ENCODE measurements at places on chromosomes 4 and X.

DNA sequence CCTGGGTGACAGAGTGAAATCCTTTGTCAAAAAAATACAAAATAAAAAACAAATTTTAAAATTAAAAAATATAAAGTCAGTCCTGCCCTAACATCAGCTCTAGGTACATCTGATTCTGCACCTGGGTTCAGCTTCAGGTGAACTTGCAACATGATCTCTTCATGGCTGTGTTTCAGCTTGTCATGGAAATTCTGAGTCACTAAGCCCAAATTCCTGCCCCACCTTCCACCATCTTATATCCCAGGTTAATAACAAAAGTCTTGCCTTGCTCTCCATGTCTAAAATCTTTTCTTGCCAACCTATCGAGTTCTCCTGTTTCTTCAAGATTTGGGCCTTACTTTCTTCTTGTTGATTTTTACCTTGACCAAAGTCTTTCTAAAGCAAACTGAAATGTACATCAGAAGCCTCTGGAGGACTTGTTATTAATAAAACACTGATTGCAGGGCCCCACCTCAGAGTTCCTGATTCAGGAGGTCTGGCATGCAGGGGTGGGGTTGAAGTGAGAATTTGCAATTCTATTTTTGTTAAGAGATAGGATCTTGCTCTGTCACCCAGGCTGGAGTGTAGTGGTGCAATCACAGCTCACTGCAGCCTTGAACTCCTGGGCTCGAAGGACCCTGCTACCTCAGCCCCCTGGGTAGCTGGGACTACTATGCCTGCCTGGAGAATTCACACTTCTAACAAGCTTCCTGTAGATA lies 125.8 kb upstream of the VCX3A start:
- DNase-seq, result no peak

DNA sequence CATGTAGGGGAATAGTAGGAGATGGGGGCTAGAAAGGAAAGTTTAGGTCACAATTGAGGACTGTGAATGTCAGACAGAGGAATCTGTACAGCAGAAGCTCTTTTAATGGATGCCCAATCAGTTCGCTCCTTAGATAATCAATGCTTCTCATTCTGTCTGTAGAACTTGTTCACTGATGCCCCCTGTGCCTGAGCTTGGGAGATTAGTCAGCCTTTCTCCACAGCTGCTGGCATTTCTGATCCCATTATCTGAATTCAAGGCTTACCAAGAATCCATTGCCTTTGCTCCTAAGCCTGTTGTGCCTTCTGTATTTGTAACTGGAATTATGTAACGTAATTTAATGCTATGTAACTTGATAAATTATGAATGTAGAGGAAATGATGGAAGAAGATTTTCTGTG lies 53.2 kb upstream of the BBS12 start:
- DNase-seq, result no peak

DNA sequence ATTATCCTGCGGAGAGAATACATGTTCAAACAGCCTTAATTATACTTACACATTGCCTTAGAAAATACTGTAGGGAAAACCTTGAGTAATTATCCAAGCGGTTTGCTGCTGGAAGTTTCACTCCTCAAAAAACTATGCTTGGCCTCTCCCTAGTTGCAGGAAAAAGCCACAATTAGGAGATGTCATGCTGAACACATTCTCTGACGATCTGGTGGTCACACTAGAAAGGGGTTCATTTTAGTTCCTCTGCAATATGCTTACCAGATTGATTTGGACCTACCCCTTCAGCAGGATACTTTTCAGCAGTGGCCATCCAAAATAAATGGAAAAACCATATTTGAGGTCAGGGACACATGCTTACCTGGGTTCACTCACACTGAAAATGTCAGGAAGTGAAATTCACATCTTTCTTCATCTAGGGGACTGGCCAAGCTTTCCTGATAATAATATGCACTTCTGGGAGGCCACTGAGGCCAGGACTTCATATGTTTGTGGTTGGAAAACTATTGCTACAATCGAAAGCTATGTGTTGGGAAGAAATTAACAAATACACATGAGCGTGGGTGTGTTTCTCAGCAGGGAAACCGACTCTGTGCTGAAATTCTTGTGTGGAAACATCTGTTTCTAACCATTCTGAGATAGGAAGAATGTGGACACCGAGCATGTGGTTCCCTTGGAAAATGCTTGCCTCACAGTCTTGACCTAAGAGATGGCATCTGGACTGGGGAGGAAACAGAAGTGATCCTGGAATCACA lies 68.8 kb downstream of the ATXN3L start:
- no peak for DNase-seq

GRCh38 chr4:181909368-181909767 lies 333.8 kb upstream of the TENM3 start:
- DNase-seq, result no peak

DNA sequence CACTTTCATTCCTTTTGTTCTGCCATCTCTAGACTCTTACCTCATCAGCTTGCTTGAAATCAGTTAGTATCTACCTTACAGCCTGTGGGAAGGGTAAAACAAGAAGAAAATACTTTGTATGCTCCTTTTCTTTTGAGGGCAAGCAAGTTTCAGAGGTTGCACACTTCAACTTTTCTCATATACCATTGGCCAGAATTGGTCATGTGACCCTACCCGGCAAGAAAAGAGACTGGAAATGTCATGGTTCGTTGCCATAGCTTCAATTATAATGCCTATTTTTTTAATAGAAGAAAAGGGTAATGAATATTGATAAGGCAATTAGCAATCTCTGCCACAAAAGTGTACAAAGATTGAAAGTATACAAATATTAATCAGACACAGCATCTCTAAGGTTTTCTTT lies 346.7 kb upstream of the TACR3 start:
- DNase-seq, result no peak

GRCh38 chr4:127748957-127749356 lies 18.8 kb downstream of the SLC25A31 start:
- no peak for DNase-seq

- DNase-seq, result no peak
Observed at GRCh38 chr4:8662776-8663175, 70.2 kb downstream of the CPZ start.

GRCh38 chrX:113849408-113849807 lies 734.5 kb upstream of the HTR2C start:
- DNase-seq, result no peak

DNA sequence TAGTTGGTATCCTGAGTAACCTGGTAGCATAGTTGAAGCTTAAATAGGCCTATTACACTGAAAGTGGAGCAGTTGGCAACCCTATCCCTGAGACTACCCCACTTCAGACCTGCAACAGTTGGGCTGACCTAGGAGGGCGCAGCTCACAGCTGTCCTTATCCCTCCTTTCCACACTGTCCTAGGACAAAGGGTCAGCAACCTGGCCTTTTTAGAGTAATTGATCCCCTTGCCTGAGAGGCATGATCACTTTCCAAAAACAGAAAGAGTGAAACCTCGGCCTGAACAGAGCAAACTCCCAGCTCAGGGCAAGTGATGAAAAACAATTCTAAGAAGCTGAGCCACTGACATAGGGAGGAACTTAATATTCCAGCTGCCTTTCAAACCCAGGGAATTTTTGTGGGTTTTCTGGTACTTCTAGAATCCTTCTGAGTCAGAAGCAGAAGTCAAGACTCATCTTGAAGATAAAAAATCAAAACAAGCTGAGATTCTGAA lies 94.9 kb upstream of the MYOZ2 start:
- DNase-seq, result no peak

DNA sequence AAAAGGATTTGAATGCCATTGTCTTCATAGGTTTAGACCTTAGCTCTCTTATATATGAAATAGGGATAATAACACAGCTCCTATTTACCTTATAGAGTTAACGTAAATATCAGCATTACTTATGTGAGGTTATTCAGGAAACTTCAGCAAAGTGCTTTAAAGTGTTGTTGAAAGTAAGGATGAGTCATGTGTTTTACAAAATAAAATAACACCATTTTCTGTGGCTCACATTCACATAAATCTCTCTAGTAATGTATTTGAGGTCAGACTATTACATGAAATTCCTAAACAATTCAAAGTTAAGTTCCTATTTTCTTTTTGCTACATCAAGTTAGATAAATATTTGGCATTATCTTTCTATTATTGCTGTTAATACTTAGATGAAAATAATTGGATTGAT lies 2.9 kb downstream of the GNRHR start:
- no peak for DNase-seq

GRCh38 chrX:110509755-110510532 lies 151.3 kb downstream of the RTL9 start:
- no peak for DNase-seq

- DNase-seq, result no peak
Observed at GRCh38 chr4:173169428-173170181, 994 bp downstream of the GALNT7 start.

DNA sequence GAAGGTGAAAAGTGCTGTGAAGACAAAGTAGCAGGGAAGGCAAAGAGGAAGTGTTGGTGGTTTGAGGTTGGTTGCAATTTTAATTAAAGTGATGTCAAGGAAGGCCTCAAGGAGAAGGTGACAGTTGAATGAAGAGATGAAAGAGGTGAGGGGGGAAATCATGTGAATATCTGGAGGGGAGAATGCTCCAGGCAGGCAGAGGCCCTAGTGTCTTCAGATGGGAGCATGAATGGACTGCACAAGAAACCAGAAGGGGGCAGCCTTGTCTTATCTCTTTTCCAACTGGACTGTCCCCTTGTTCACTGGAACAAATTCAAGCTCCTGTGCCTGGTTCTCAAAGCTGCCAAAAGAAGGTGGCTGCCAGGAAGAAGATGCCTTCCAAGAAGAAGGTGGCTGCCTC lies 68.4 kb downstream of the MAOB start:
- no peak for DNase-seq

GRCh38 chr4:98861100-98861884 lies 67.6 kb downstream of the EIF4E start:
- DNase-seq, result no peak

- no peak for DNase-seq
Observed at GRCh38 chr4:183424109-183424744, 20.2 kb upstream of the CDKN2AIP start.

DNA sequence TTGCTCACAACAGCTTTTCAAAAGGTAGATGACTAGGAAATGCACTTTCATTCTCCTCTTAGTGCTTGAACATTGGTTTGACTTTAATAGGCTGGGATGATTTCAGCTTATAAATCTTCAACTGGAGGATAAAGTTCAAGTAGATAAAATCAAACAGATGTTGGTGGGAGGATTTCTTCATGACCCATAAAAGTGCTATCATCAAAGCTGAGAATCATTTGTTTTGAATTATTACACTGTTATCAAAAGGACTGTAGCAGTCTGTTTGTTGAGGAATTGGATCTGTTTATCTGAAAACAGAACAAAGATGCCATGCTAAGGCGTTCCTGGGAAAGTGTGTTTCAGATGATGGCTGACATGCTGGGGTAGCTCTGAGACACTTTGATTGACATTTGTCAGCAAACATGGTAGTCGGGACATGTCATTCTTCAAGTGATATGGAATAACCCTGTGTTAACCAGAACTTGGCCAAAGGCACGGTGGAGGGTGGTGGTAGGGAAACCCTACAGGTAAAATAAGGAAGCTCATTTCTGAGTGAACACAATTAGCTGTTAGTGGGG lies 304.0 kb upstream of the PITX2 start:
- DNase-seq, result no peak

GRCh38 chrX:132853040-132853439 lies 105.4 kb downstream of the HS6ST2 start:
- DNase-seq, result no peak

- DNase-seq, result no peak
Observed at GRCh38 chr4:83320548-83320947, 14.1 kb downstream of the HPSE start.

DNA sequence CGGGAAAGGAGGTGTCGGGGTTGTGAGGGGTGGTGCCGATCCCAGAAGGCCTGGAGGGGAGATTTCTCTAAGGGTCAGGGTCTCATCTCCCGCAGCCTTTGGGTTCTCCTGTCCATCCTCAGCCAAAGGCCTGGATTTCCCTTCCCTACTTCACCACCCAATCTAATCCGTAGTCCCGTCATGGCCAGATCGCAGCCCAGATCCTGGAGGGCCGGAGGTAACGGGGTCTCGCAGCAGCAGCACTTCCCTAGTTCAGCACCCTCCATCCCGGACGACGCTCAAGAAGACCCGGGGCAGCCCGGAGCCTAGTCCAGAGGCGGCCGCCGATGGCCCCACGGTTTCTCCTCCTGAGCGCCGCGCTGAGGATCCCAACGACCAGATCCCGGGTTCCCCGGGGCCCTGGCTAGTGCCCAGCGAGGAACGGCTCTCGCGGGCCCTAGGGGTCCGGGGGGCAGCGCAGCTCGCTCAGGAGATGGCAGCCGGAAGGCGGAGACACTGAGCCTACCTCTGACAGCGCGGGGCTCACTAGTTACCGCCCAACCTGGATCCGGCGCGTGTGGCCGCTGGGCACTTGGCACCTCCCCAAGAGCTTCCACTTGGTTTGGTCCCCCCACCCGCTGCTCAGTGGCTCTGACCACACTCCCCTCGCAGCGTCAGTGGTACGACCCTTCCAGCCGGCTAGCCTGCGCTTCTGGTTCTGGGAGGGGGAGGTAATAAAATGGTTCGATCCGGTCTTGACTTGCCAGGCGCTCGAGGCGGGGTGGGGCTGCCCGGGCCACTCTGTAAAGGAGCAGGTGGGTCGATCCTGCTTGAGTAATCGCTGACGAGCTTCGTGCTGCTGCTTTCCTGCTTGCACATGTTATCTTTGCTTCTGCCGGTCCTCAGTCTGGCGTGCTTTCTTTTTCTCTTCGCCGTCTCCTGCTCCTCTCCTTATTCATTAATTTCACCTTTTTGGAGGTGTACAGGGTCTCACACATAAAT lies 3.6 kb downstream of the MAGIX start:
- no peak for DNase-seq

GRCh38 chr4:183370786-183371185 lies 48.6 kb upstream of the CLDN24 start:
- no peak for DNase-seq

DNA sequence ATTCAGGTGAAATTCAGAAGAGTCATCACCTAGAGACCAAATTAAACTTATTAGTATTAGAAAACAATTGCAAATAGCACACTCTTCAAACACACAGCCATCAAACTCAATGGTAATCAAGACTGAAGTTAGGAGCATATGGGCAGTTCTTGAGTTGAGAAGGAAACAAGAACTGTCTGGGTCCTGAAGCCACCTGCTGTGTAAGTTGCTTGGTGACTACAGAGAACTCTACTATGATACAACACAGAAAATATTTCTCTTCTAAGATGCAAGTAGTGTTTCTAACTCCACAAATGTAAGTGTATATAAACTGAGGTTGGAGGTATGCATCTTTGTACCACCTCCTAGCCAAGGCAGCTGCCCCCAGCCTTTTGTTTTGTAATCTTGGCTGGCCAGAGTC lies 325 bp upstream of the PF4V1 start:
- DNase-seq, result no peak

- DNase-seq, result no peak
Observed at GRCh38 chrX:67563469-67564448, 19.9 kb downstream of the AR start.

DNA sequence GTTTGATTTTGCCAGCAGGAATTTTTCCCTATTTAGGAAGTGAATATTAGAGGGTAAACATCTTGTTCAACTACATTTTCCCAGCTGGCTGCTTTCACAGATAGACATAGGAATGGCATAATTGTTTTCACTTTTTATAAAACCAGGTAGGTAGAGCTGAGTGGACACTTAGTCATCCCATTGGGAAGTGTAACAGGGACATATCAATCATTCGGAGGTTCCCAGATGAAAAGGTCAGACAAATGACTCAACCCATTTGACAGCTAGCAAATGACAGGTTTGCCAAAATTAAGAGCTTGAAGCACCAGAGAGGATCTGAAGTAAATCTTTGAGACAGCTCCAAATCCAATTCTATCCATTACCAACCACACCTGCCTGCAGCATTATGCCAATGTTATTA lies 205.3 kb downstream of the SLC39A8 start:
- DNase-seq, result no peak

- DNase-seq, result peak; percentile 17
Observed at GRCh38 chr4:1171311-1172227, 814 bp downstream of the SPON2 start.

- no peak for DNase-seq
Observed at GRCh38 chrX:11619441-11619840, 46.3 kb downstream of the ARHGAP6 start.

Measured in stimulated activated CD8-positive, alpha-beta memory T cell treated with anti-CD3 and anti-CD28 coated beads, Interleukin-4, amount 100 ng/mL, for 1 hour (primary cell).